ENCODE measurements at places on chromosomes 3 and 15. TPM values are rescaled to one million over a fixed set of nuclear protein-coding genes. Genes with fewer than 3 reads are reported as not detected.

The SPRED1 gene
- 23.1 TPM for total RNA-seq

The SLC41A3 gene
- total RNA-seq: 34.1 TPM

The GMNC gene
- total RNA-seq: not detected

The TUSC7 gene
- total RNA-seq: under 0.01 TPM

The ZNF80 gene
- not detected for total RNA-seq

The TMEM40 gene
- total RNA-seq: not detected

The ASB14 gene
- total RNA-seq: not detected

The GREM1 gene
- 0.32 TPM for total RNA-seq

The CPNE9 gene
- not detected for total RNA-seq

The SLC6A1 gene
- not detected for total RNA-seq

The GAP43 gene
- not detected for total RNA-seq

The TRANK1 gene
- total RNA-seq: 2.9 TPM

The PIF1 gene
- total RNA-seq: 12.6 TPM
